IMR-90 (cell line): ENCODE measurements at places on chromosomes 5 and 9. TPM values are rescaled to one million over a fixed set of nuclear protein-coding genes. Genes with fewer than 3 reads are reported as not detected.

DNA sequence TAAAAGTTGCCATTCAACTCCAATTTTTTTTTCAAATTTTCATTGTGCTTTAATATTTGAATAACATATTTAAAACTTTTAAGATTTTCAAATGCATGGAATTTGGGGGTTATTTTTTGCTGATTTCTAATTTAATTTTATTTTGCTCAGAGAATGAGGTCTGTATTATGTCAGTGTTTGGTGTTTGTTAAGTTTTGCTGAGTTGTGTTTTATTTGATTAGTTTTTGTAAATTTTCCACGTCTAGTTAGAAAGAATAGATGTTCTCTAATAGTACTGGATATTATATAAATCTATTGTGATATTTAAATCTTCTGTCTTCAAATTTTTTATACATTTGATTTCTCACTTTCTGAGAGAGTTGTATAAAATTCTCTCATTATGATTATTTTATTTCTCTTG, 145.9 kb downstream of the MACIR start:
- DNase-seq, result no peak

GRCh38 chr5:89556215-89556913, 673.4 kb upstream of the MEF2C start:
- peak; percentile 83 for DNase-seq

GRCh38 chr5:126348855-126349635, 74.2 kb upstream of the GRAMD2B start:
- peak; percentile 54 for DNase-seq

DNA sequence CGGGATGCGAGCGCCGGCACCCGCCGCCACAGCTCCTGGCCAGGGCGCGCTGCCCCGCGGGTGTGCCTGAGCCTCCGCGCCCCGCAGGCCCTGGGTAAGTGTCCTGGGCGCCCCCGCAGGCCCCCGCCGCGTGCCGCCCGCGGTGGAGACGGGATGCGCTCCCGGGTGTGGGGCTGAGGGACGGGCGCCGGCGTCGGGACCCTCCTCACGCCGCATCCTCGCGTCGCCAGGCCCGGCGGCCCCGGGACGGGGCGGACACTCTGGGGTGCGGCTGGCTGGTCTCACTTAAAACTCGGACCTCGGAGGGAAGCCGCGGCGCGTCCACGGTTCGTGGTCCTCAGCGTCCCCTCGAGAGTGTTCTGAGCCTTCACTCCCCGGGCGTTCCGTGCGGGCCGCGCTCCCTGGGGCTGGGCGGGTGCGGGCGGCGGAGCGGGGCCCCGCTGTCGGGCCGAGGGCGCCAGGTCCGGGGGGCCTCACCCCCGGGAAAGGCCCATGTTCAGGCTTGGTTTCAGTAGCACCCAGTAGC, 275 bp downstream of the AHRR start:
- no peak for DNase-seq

DBH gene
- total RNA-seq, result not detected in 2 replicates

SLC45A2 gene
- not detected in 2 replicates for total RNA-seq

SAPCD2 gene
- 3.3 and 3.4 TPM in 2 replicates for total RNA-seq
